ENCODE measurements at places on chromosomes 5 and 9.

- DNase-seq: no peak
These were observed 76.8 kb upstream of the RANBP3L start for GRCh38 chr5:36378551-36378950.

- no peak for DNase-seq
These were observed 111.1 kb downstream of the UGCG start for GRCh38 chr9:112007575-112008240.

DNA sequence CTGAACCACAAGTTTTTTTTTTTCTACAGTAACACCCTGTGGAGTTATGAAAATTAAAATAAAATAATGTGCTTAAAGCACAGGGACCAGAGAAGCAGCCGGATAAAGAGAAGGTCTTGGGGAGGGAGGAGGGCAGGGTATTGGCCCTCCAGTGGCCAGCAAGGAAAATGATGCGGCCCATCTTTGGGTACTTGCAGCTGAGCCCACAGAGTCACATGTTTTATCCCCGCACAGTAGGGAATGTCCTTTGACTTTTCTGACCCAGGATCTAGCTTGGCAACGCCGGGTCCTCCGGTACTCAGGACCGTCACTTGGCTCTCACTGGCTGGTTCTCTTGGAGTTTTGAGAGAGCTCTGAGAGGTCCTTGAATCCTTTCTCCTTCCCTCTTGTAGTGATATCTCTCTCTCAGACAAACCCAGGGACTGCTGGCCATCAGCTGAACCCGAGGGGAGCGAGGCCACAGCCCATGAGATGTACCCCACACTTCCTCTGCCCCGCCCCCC is 35.3 kb upstream of the HSPA9 start:
- DNase-seq: no peak

DNA sequence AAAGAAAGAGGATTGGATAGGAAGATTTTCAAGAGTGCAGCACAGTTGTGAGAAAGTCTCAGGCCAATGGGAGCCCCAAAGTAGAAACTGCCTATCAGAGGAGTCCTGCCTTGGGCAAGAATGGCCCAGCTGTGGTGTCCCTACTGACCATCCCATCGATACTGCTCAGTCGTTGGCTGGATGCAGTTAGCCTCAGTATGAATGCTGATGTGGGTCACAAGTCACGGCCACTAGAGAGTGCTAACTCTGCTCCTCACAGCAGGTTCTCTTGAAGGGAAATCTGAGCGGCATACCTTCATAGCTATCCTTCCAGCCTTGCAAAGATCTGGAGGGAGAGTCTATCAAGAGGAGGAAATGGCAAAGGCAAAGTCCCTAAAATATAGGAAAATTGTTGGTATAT is 11.6 kb upstream of the CETN3 start:
- DNase-seq: no peak

DNA sequence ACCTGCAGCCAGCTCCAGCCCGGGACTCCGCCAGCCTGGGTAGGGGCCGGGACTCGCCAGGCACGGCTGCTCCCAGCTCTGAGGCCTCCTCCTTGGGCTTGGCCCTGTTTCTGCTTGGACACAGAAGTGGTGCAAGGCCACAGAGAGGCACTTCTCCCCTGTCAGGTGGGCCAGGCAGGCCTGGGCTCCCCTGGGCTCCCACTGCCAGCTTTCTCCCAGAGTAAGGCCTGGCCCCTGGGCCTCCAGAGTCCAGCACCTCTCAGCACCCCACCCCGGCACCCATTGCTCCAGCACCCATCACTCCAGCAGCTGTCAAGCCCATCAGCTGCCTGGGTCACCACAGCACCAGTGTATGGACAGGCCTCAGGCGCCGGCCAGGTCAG is 71.1 kb upstream of the LRRTM2 start:
- DNase-seq: no peak

DNA sequence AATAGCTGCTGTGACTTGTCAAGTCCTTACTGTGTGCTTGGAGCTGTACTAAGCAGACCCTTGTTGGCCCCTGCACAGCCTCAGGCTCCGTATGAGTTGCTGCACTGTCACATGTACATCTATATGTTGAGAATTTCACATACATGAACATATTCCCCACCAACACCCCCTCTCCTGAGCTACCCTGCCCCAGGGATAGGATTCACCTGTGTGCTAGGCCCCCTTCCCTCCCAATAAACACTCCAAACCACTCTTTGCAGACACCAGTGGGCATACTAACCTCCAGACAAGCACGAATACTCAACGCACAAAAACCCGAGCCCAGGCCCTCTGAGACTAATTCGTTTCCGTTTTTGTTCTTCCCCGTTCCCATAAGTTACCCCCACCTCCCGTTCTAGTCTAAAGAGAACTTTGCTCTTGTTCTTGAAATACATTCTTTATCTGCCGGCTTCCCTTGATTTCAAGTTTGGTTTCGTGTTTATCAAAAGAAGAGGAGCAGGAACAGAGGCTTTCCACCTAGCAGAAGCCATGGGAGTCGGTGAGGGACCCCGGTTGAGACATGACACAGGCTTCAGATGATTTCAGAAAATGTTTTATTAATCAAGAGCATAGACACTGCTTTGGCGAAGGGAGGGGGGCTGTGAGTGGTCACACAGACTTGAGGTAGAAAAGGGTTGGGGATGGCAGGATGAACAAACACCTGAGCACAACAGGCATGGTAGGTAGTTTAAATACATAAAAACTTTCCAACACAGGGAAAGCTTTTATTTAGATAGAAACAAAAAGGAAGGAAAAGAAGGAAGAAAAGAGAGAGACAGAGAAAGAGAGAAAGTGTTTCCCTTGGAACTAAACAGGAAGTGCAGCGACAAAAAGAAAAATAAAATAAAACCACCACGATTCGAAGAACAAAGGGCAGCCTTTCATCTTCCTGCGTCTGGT is 3.4 kb downstream of the HAND1 start:
- DNase-seq: no peak

DNA sequence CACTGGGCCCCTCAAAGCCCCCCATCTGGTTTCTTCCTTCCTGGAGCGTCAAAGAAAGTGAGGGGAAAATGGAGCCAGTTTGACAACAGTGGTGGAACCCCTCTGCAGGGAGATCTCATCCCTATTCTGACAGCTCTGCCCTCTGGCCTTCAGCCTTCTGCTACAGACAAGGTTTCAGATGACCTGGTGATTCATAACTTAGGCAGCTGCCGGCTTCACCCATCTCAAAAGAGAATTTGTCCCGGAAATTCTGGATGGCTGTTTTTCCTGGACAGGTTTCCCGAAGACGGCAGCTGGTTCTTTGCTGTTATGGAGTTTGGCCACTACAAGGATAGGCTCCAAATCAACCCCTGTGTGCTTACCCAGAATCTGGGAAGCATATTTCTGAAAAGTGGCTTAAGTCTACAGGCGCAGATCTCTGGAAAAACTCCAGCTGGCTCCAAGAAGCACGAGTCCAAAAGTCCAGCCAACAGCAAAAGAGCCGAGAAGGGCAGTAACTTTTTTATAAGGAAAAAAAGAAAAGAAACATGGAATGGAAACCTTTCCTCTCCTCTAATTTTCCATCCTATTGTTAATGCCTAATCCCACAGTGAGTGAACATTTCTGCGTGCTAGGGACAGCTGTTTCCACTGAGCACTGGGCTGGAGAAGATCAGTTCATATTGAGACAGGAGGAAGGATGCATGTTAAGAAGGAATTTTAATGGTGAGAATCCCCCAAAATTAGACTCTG is 54.5 kb downstream of the ZNF366 start:
- DNase-seq: peak; percentile 55

GRCh38 chr5:154403776-154404387 is 41.9 kb upstream of the SAP30L start:
- peak; percentile 34 for DNase-seq

Data from AG09309 (cell line).